ENCODE measurements at places on chromosomes 3 and 15.

GRCh38 chr15:49301562-49301961, 121.5 kb upstream of the FGF7 start:
- DNase-seq = no peak

- peak; percentile 38 for DNase-seq
These were observed 2.3 kb downstream of the LNP1 start for GRCh38 chr3:100403362-100404249.

GRCh38 chr3:57007521-57008460, 52.7 kb upstream of the SPATA12 start:
- no peak for DNase-seq

DNA sequence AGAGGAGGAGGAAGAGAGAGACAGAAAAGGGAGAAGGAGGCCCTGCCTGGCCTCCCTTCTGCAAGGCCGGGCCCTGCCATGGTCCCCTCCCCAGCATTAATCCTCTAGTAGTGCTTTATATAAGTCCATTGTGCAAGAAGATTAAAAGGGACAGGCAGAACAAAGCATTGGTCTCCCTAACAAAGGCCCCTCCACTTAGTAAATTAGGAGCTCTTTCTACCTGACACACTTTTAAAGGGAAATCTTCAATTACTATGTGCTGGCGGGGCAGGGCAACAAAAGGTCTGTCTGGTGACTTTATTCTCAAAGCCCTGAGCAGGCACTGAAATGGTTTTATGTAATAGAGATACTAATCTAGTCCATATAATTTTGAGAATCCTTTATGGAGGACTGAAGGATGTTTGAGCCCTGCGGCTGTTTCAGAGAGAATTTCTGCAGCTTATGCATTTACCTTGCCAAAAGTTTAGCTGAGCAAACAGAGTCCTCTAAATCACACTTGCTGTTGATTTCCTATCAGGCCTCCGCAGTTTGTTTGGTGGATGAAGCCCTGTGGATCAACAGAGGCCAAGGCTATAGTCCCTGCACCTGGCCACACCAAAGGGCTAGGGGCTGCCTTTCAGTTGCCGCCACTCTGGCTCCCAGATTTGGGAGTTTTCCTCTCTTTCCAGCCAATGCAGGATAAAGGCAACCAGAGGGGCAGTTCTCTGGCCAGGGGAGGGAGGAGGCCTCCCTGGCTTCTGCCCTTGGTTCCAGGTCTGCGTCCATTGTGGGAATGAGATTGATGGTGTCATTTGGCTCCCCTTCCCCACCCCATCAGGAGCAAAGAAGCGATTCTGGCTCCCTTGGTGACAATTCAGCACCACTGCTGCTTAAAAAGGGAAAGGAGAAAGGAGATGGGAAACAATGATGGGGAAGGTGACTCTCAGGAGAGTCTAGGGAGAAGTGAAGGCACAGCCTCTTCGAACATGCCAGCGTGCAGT, 148.0 kb downstream of the MEGF11 start:
- DNase-seq = no peak

- DNase-seq = no peak
These were observed 74.9 kb upstream of the NR2F2 start for GRCh38 chr15:96255599-96255998.

DNA sequence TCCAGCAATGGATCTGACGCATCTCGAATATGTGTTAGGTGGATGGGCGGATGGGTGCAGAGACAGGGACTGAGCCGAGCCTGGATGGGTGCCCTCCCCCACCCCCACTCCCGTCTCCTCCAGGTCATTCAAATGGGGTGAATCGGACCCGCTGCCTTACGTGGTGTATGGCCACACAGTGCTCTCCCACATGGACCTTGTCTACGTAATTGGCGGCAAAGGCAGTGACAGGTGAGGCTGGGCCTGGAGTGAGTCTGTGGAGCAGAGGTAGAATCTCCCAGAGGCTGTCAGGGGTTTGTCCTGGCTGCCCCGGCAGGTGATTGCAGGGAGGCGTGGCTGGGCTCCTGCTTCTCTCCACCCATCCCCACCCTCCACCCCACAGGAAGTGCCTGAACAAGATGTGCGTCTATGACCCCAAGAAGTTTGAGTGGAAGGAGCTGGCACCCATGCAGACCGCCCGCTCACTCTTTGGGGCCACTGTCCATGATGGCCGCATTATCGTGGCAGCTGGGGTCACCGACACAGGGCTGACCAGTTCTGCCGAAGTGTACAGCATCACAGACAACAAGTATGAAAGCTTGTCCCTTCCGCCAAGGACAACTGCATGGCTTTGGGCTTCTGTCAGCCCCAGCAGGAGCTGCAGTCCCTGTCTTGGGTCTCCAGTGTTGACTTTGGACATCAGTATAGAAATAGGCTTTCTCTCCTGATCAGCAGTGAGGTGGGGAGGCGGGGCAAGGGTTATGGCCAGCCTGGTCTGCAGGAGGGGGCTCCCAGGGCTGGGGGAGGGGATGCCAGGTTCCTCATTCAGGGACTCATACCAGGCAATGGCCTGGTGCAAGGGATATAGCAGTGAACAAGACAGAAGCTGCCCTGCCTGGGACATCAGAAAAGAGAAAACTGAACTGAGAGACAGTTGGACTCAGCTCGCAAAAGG, 3.4 kb downstream of the KLHL40 start:
- DNase-seq = no peak

DNA sequence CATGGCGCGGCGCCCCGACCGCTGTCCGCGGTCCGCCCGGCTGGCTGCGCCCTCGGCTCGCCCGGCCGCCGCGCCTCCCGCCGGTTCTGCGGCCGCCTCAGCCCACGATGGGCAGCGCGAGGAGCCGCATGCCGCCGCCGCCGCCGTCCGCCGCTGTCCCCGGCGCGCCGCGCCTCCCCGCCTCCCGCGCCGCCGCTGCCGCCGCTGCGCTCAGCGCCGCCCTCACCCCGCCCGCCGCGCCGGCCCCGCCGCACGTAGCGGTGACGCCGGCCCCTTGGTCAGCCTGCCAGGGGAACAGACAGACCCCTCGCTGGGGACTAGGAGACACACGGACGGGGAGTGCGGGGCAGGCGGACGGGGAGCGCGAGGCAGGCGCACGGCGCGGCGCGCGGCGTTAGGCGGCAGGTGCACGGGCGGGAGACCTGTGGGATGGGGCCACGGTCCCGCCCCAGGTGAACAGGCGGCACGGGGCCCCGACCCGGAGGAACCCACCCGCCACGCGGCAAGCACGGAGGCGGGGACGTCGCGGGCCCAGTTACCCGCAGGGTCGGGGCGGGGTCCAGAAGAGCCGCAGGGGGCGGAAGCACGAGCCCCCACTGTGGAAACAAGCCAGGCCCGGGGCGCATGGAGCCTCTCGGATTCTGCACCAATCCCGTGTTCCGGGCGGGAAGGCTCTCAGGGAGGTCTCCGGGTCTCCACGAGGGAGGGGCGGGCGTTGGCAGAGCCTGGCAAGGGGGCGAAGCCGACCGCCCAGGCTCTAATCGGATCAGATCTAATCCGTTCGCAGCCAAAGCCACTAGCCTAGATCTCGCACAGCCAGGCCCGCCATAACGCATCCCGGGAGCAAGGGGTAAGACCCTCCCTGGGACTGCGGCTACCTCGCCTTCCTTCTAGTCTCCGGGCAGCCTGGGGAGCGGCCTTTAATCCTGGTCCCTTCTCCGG, at the start of gene CSPG5:
TSS of gene CSPG5 (minus strand) at position 175 of the 942 bp plus-strand sequence. CDS start at position 3, 172 bp downstream.
- DNase-seq = peak; percentile 12

DNA sequence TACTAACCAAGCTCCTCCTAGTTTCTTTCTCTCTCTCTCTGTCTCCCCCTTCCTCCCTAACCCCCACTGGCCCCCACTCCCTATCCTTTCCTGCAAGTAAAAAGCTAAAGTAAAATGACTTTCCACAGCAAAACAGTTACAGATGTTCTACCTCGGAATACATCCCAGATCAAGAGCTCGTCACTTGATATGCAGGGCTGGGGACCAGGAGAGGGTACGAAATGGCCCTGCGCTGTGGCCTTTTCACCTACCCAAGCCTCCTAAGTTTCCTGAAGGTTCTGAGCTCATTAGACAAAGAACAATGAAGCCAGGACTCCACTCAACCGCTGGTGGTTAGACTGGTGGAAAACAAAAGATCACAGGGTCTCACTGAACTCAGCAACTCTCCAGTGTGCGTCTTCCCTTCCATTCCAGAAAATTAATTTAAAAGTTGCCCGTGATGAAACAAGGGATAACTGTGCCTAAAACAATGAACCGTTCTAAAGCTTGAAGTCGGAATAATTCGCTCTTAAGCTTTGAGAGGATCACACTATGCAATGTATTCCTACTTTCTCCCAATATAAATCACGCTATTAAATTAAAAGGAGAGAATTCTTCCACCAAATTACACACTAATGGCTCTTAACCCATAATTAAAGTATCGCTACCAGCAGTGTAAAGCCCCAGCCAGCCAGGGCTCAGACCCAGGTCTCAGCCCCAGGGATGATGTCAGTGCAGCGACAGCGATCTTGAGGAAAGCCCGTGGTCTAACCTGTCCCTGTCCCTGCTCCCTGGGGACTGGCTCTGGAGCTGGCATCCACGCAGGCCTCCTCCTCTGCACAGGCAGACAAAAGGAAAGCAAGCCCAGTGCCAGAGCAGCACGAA, 5.0 kb downstream of the VGLL4 start:
- DNase-seq = no peak

DNA sequence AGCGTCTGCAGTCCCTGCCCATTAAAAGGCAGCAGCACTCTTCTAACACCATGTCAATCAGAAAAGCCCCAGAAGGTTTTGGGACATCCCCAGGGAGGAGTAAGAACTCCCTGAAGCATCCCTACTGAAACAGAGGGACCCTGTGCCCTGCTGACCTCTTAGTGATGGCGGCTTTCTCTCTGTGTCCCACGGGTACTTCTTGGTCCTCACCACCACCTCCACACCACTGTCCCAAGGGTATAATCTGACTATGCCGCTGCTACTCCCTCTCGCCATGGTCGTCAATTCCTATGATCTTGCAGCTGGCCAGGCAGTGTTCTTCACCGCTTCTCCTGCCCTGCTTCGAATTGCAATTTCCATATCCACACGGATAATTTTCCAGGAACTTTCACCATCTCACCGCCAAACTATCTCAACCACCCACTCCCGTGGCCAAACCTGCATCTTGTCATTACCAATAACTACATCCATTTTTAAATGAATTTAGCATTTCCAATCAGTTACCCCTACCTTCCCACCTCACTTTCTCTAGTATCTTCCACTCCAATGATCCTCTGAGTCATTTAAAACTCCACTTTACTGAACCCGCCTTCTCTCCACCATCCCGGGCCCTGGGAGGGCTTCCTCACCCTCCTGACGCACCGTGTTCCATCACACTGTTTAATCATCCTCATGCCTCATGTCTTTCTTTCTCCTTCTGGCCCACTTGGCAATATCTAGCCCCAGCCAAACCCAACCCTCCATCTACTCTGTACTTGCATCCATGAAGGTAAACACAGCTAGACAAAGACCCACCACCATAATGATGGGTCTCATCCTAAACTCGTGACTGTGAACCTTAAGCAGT, 23.7 kb downstream of the PRR23E start:
- DNase-seq = no peak

DNA sequence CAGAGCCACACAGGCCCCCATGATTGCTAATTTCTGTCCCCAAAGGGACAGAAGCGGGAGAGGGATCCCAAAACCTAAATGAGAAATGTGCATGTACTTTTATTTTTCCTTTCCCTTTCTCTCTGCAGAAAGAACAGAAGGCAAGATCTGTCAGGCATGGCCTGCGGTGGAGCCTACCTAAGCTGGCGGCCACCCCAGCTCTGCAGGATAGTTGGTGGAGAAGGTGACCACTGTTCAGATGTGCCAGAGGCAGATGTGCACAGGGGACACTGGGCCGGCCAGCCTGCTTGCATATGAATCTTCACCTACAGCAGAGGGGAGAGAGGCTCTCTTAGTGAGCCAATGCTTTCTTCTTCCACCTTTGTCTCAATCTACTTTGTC, 2.1 kb upstream of the AMOTL2 start:
- no peak for DNase-seq

Data from NCI-H2227 treated with DMSO at 0.1 percent for 48 hours (cell line).